ENCODE measurements at places on chromosomes 4 and X. TPM values are rescaled to one million over a fixed set of nuclear protein-coding genes. Genes with fewer than 3 reads are reported as not detected.

PDHA2 gene
- total RNA-seq, result not detected

GCNA gene
- total RNA-seq, result 0.95 TPM

PCSK1N gene
- total RNA-seq, result not detected

ATOH1 gene
- total RNA-seq, result not detected

HTN3 gene
- total RNA-seq, result not detected

SAP30 gene
- total RNA-seq, result 17.8 TPM

NOX1 gene
- total RNA-seq, result not detected

FABP2 gene
- total RNA-seq, result 0.15 TPM

ZMAT1 gene
- total RNA-seq, result 1.1 TPM

KLKB1 gene
- total RNA-seq, result not detected

SHROOM3 gene
- total RNA-seq, result 1.7 TPM

RPA4 gene
- total RNA-seq, result 0.51 TPM

USP17L21 gene
- not detected for total RNA-seq

FAT1 gene
- total RNA-seq, result 5.0 TPM

TECRL gene
- total RNA-seq, result 14.4 TPM

DNA sequence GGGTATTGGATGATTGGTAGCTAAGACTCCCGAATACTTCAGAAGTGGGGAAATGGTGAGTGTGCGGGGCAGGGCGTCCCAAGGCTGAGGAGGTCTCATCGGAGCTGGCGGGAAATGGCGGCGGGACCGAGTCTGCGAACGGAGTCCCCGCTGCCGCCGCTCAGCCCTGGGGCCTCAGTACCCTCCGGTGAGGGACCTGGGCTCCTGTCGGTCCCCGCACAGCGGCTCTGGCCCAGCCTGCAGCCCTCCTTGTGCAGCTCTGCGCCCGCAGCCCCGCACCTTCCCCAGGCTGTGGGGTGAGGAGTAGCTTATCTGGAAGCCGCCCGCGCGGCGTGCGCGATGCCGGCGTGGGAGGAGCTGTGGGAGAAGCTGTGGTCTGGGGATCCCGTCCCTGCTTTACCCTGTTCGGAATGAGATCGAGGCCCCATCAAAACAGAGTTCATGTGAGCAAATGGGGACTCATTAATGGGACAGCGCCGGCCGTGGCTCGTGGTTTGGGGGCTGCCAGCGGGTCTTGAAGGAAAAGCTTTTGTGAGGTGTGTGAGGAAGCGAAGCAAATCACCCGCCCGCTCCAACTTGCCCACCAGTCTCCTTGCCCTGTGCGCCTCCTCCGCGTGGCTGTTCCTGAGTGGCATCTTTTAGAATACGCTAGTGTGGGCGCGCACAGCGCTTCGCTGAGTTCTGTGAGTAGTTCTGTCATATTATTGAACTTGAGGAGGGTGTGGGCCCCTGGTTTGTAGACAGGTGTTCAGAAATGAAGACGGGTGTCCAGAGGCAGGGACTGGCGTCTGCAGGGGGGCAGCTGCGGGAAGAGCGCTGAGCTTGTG, 531 bp downstream of the ZNF141 start:
- H3K4me3 ChIP-seq, result peak overlapping the region; percentile 90
- peaks cover 5% of the 10 kb centered on the region for H3K4me1 ChIP-seq
- no peaks in the 10 kb centered on the region for H3K27me3 ChIP-seq
- no peaks in the 10 kb centered on the region for H3K36me3 ChIP-seq

DNA sequence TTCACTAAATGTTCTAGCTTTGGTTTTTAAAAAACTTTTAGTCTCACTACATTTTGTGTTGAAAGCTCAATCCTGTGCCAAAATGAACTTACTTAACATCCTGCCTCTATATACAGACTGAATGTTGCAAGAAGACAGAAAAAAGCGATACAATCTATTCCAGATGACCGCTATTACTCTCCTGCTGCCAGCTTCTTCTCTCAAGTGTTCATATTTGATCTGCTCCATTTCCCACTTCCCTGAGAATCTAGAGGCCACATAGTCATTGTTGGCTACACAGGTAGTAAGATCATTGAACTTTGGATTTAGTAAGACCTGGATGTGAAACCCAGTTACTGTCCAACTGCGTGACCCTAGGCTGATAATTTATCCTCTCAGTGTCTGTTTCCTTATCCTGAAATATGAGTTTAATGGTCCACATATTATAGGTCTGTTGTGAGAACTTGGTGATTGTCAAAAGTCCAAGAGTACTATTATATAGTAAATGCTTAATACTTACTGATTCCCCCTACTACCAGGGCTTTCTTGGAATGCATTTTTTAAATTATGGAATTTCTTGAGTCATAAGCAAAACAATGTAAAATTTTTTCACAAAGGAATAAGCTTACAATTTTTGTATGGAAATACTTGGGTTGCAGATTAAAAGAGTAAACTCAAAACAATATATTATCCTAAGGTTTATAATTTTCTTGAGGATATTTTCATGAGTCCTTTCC, 976.8 kb upstream of the ADGRL3 start:
- no peak overlapping the region for H3K27ac ChIP-seq
- no peak overlapping the region for H3K4me3 ChIP-seq
- no peaks in the 10 kb centered on the region for H3K36me3 ChIP-seq
- H3K27me3 ChIP-seq, result no peaks in the 10 kb centered on the region

- H3K27ac ChIP-seq, result no peak overlapping the region
- H3K36me3 ChIP-seq, result no peaks in the 10 kb centered on the region
- no peak overlapping the region for H3K4me3 ChIP-seq
- no peaks in the 10 kb centered on the region for H3K4me1 ChIP-seq
- no peaks in the 10 kb centered on the region for H3K27me3 ChIP-seq
- DNase-seq, result no peak
These were observed 242.7 kb upstream of the DCAF8L1 start for GRCh38 chrX:28223991-28224390.

- DNase-seq, result no peak
- no peaks in the 10 kb centered on the region for H3K27me3 ChIP-seq
- no peak overlapping the region for H3K4me3 ChIP-seq
- no peaks in the 10 kb centered on the region for H3K4me1 ChIP-seq
- H3K36me3 ChIP-seq, result no peaks in the 10 kb centered on the region
- no peak overlapping the region for H3K27ac ChIP-seq
These were observed 3.3 kb upstream of the ADH7 start for GRCh38 chr4:99438405-99438780.

DNA sequence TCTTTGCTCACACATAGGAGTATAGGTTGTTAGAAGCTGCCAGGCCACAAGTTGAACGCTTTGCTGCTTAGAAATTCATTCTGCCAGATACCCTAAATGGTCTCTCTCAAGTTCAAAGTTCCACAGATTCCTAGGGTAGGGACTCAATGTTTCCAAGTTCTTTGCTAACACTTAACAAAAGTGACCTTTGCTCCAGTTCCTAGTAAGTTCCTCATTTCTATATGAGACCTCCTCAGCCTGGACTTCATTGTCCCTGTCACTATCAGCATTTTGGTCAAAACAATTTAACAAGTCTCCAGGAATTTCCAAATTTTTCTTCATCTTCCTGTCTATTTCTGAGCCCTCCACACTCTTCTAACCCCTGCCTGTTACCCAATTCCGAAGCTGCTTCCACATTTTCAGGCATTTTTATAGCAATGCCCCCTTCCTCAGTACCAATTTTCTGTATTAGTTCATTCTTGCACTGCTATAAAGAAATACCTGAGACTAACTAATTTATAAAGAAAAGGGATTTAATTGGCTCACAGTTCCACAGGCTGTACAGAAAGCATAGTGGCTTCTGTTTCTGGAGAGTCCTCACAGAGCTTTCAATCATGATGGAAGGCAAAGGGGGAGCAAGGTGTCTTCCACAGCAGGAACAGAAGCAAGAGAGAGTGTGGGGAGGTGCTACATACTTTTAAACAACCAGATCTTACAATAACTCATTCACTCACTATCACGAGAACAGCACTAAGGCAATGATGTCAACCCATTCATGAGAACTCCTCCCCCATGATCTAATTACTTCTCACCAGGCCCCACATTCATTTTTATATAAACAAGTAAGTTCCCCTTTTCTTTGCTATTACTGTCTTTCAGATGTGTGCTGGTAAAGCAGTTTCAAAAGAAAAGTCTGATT, 11.5 kb upstream of the TLR1 start:
- no peaks in the 10 kb centered on the region for H3K27me3 ChIP-seq
- no peak for DNase-seq
- no peaks in the 10 kb centered on the region for H3K36me3 ChIP-seq
- H3K27ac ChIP-seq, result no peak overlapping the region
- no peak overlapping the region for H3K4me3 ChIP-seq

DNA sequence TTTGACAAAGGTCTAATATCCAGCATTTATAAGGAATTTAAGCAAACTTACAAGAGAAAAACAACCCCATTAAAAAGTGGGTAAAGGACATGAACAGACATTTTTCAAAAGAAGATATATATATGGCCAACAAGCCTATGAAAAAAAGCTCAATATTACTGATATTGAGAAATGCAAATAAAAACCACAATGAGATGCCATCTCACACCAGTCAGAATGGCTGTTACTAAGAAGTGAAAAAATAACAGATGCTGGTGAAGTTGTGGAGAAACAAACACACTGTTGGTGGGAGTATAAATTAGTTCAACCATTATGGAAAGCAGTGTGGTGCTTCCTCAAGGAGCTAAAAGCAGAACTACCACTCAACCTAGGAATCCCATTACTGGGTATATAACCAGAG, 91.6 kb upstream of the EFHC2 start:
- no peaks in the 10 kb centered on the region for H3K4me1 ChIP-seq
- no peak overlapping the region for H3K27ac ChIP-seq
- H3K4me3 ChIP-seq, result no peak overlapping the region
- DNase-seq, result no peak
- H3K27me3 ChIP-seq, result no peaks in the 10 kb centered on the region

GRCh38 chr4:92050875-92051274, 252.9 kb upstream of the GRID2 start:
- no peaks in the 10 kb centered on the region for H3K4me1 ChIP-seq
- H3K4me3 ChIP-seq, result no peak overlapping the region
- H3K36me3 ChIP-seq, result no peaks in the 10 kb centered on the region
- no peak for DNase-seq

GRCh38 chrX:54786967-54787366, 11.1 kb downstream of the ITIH6 start:
- no peak overlapping the region for H3K4me3 ChIP-seq
- H3K4me1 ChIP-seq, result peaks cover 4% of the 10 kb centered on the region
- no peaks in the 10 kb centered on the region for H3K36me3 ChIP-seq

GRCh38 chr4:54779036-54779435, 121.3 kb downstream of the KIT start:
- no peak overlapping the region for H3K4me3 ChIP-seq
- peaks cover 6% of the 10 kb centered on the region for H3K4me1 ChIP-seq
- H3K27me3 ChIP-seq, result no peaks in the 10 kb centered on the region
- DNase-seq, result no peak

- H3K27me3 ChIP-seq, result no peaks in the 10 kb centered on the region
- H3K4me1 ChIP-seq, result no peaks in the 10 kb centered on the region
- H3K4me3 ChIP-seq, result no peak overlapping the region
- no peak for DNase-seq
- no peak overlapping the region for H3K27ac ChIP-seq
These were observed 205.2 kb downstream of the GALNTL6 start for GRCh38 chr4:172018358-172018757.

DNA sequence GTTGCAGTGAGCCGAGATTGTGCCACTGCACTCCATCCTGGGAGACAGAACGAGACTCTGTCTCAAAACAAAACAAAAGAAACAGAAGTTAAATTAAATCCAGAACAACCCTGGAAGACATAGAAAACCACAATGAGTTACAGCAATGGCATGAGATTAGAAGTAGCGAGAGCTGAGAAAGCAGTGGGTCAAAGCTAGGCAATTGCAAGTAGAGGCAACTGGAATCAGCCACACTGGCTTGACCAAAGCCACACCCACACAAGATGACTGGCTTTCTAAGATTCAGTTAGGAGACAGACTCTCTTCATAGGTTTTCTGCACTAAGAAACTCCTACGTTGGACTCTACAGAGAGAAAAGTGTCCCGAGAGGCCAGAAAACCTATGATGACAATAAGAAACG, 443.0 kb downstream of the GPM6A start:
- DNase-seq, result no peak
- no peak overlapping the region for H3K4me3 ChIP-seq
- H3K27me3 ChIP-seq, result no peaks in the 10 kb centered on the region
- no peak overlapping the region for H3K27ac ChIP-seq
- H3K36me3 ChIP-seq, result no peaks in the 10 kb centered on the region
- H3K4me1 ChIP-seq, result no peaks in the 10 kb centered on the region

DNA sequence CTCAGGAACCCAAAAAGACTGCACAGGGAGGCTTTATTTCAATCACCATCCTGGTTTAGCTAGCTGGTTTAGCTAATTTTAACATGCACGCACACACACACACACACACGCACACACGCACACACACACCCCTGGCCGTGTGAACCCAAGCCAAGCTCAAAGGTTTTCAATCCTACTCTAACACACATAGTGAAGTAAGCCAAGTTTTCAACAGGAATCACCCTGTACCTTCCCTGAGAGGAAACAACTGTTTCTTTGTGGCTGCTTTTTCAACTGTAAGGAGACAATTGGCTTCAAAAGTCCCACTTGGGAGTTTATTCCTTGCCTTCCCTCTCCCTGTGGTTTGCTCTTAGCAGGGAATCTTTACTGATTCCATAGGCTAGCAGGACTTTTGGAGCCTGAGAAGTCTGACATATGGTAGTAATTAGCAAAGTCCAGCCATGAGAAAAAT, 98.9 kb upstream of the BMP3 start:
- no peaks in the 10 kb centered on the region for H3K36me3 ChIP-seq
- H3K4me3 ChIP-seq, result no peak overlapping the region
- H3K27ac ChIP-seq, result no peak overlapping the region
- no peaks in the 10 kb centered on the region for H3K27me3 ChIP-seq

DNA sequence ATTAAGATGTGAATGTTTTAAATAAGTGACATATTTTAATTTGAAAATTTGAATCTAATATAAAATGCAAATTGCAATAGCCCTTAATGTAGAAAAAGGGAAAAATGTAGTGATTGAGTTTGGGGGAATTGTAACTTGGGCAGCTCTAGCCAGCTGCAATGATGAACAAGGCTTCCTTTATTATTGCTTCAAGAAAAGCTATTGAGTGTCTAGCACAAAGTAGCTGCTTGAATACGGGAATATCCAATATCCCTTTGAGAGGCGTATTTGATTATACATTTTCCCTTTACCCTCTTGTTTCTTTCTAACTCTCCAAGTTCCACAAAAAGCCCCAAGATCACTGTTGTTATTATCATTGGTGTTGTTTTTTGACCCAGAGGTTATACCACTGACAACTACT, 21.8 kb downstream of the IL1RAPL1 start:
- no peaks in the 10 kb centered on the region for H3K27me3 ChIP-seq
- no peak overlapping the region for H3K4me3 ChIP-seq
- DNase-seq, result no peak

All from gastrocnemius medialis (tissue), 4 donors.